HFF-Myc (cell line): ENCODE measurements at places on chromosomes 12 and 14.

- no peak for DNase-seq
Measured at GRCh38 chr14:73254247-73255004, 17.1 kb downstream of the PAPLN start.

DNA sequence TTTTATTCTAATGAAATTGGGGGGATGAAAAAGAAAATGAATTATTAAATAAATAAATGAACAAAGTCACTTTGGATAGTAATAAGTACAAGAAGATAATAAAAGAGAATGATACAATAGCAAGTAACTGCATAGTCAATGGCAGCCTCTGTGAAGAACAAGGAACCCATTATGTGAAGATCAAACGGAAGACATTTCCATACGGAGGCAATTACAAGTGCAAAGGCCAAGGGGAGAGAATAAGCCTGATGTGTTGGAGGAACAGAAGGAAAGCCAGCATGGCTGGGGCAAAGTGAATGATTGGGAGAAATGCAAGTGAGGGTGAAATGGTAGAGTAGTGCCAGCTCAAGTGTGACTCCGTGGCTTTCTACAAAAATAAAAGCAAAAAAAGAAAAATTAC lies 43.9 kb upstream of the CHPT1 start:
- no peak for DNase-seq

DNA sequence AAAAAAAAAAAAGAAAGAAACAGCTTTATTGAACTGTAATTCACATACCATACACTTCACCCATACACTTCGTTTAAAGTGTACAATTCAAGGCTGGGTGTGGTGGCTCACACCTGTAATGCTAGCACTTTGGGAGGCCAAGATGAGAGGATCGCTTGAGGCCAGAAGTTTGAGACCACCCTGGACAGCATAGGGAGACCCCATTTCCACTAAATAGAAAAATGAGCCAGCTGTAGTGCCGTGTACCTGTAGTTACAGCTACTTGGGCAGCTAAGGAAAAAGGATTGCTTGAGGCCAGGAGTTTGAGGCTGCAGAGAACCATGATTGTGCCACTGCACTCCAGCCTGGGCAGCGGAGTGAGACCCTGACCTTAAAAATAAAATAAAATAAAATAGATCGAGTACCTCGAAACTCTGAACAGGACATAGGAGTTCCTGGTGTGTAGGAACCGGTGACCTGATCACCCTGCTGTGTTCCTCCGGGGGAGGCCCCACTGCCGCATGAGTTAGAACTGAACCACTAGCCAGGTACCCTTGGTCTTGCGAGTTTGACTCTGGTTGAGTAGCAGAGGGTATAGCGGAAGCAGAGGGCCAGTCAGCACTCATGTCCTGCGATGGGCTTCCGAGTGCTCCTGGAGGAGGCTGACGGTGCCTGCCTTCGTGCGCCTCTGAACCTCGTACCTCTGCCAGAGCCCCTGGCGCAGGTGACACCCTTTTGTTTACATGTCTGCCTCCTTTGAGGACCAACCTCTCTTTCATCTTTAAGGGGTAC lies 80.0 kb downstream of the B4GALNT3 start:
- no peak for DNase-seq

DNA sequence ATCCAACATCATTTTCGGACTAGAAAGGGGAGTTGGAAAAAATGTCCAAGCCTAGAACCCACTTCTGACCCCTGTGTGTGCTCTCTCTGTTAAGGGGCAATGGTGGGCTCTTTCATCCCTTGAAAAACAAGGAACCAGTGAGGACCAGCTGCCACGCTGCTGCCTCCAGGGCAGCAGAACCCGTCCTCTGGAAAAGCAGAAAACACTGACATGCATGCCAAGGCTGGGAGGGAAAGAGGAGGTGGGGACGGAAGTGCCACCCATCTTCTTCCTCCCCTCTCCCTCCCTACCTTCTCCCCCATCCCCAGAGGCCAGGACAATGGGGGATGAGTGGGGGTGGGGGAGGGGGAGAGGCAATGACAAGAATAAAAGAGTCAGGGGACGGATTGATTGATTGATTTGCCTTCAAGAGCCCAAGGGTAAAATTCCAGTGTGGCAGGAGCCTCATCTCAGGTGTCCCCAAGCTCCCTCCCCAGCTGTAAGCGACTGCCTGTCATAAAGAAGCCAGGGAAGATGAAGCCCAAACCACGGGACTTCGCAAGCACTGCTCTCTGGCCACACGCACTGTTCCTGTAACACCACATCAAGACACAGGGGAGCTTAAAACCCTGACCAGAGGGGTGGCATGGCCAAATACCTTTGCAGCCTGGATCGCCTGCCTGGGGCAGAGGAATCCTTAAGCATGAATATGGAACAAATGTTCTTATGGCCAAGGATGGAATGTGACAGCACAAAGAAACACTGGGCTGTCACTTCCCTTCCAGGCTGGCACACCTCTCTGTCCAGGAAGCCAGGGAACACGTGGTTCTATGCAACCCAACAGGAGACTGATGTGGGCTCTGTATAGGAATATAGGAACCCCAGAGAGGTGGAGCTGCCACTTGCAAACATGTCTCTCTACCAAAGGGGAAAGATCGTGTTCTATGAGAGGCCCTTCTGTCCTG lies 38.9 kb upstream of the BDKRB2 start:
- DNase-seq = no peak

GRCh38 chr12:60169904-60170303 lies 574.1 kb downstream of the SLC16A7 start:
- no peak for DNase-seq

DNA sequence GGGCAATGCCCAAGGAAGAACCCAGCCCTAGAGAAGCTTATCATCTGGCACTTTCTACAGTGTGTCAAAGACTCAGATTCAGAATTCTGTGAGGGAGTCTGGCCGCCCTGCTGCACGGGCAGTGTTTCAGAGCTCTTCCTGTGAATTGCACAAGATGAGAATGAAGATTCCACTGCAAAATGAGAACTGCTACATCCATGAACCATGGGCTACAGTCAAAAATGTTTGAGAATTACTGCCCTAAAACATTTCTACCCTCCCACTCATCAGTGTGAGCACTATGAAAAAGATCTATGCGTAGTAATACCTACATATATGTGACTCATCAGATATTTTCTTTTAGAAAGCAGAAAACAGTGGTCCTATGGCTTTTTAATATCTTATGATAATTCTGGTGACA lies 104.0 kb downstream of the STAB2 start:
- no peak for DNase-seq

- DNase-seq = no peak
Measured at GRCh38 chr14:45145214-45145613, 9.5 kb downstream of the FANCM start.

DNA sequence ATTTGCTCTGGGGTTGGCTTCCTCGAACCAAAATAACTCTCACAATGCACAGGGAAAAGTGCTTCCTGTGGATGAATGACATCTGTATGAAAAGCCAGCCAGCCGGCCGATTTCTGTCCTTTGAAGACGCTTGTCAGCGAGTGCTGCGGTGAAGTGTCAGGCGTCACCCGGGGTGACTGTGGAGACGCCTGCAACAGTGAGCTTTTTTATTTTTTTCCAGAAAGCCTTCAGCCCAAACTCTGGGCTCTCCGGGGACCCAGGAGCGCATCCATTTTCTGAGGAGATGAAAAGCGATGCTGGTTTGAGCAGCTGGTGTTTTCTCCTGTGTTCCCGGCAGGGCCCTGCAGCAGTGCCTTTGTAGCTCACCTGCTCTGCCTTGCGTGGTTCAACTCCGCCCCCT lies 147.9 kb upstream of the MYL2 start:
- no peak for DNase-seq
